ENCODE measurements at places on chromosomes 16 and 17.

DNA sequence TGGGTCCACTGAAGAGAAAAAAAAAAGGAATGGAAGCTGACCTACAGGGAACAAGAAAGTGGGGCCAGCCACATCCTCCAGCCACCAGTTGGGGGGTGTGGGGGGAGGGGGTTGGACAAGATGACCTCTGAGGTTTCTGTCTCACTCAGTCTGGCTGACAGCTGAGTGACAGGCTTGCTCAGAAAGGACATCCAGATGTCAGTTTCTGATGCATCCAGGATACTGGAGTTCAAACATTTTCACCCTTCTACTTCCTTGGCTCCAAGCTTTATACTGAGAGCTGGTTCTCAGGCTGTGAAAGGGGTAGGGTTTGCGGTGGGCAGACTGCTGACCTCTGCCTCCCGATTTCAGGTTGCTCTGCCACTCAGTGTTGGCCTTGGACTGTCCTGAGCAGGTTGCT is 2178.3 kb downstream of the TP53TG3F start:
- DNase-seq: no peak

- DNase-seq: peak; percentile 64
These were observed 2.3 kb downstream of the DLG4 start for GRCh38 chr17:7217113-7217987.

DNA sequence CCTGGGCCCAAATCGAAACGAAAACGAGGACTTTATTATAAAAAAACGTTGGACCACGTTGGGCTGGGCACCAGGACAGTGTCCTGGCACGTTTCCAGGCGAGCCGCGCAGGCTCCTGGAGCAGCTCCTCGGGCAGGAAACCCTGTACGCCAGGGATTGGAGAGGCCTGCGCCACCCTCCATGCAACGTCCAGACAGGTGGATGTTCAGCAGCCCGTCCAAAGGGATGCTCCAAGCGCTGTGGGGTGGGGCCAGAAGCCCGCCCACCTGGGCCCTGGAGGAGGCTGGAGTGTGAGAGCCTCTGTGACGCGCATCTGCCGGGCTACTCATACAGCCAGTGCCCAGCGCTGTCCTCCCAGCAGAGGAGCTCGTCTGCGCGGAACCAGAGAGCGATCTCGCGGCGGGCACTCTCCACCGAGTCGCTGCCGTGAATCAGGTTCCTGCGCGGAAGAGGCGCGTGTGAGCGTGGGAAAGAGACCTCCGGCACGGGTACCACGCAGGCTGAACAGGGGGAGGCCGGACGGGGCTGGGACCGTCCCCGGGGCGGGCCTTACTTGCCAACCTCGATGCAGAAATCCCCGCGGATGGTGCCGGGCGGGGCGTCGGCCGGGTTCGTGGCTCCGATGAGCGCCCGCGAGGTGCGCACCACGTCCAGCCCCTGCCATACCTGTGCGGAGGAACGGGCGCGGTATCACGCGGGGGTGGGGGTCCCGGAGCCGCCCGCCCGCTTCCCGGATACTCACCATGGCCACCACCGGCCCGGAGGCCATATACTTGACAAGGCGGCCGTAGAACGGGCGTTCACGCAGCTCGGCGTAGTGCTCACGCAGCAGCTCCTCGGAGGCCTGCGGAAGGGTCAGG is 785 bp downstream of the NME3 start:
- no peak for DNase-seq

DNA sequence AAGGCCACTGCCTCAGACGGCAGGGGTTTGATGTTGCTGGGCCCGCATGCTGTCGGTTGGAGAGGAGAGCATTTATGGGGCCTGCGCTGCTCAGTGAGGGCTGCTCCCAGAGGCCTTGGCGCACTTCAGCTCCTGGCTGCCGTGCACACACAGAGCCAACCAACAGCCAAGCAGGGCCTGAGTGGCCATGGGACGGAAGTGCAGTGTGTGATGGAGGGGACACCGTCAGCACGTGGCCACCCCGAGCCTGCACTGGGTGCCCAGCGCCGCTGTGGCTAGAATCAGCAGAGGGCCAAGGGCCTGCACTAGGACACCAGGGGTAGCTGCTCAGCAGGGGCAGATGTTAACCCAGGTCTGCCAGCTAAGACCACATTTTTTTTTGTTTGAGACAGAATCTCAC is 21.8 kb downstream of the KLHL36 start:
- DNase-seq: no peak

DNA sequence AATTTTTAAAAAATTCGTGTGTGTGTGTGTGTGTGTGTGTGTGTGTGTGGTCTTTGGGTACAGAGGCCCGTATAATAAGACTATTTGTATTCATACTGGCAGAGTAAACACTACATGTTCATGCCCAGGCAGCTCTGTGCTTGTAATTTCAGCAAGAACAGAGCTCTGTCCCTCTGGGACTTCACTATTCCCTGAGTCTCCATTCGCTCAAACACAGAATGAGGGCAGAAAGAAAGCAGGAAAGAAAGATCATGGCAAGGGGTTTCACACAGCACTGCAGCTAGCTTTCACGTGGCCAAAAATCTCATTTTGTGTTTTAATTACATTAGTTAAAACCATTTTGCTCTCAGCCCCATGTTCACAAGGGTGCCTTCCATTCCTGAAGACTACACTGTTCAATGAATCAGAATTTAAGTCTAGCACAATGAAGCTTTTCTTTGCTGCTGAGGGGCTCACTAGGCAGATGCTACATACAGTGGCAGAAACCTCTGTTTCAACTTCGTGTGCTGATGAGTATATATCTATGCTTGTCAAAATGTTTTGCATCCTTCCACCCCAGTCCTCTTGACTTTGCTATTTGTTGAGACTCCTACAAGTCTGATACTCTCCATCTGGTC is 198.4 kb upstream of the C17orf78 start:
- peak; percentile 14 for DNase-seq

DNA sequence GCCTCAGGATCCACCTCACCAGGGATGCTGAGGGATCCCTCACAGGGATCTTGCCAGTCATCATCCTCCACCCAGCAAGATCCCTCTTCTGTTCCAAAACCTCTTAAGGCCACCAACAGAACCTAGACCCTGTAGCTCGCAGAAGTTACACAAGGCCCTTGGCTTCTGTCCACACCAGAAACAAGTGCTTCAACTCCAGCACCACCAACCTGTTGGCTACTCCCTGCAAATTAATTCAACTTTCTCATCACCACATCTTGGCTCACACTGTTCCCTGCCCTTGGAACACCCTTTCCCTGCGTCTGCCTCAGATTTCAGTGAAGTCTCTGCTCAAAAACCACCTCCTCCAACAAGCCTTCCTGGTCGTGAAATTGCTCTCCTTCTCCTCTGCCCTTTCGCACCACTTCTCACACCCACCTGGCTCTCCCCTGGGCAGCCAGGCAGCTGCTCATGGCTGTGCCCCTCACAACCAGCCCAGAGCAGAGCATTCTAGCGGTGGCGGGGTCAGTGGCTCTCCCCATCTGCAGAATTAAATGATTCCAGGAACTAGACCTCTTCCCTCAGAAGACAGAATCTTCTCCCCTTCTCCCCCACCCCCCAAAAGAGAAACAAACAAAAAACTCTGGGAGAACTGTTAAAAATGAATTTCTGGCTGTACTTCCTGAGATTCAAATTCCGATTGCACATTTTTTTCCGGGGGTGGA is 1.8 kb downstream of the PLLP start:
- DNase-seq: no peak

GRCh38 chr17:64103391-64104364 is 26.3 kb downstream of the ERN1 start:
- peak; percentile 81 for DNase-seq

DNA sequence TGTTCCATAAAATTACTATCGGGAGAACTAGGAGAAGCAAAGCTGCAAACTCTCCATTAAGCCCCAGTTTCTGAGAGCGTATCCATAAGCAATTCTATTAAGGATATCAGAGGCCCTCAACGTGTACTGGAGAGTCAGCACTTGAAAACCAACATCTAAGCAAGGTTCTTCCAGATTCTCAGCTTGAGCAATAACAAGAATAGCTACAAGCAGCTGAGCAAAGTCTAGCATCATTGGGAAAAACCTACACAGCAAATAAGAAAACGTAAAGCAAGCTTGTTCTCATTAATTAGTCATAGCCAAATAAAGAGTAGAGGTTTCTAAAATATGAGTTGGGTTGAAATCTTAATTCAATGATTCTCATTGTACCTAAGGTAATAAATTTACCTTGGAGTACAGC is 26.9 kb upstream of the COX10 start:
- DNase-seq: no peak

DNA sequence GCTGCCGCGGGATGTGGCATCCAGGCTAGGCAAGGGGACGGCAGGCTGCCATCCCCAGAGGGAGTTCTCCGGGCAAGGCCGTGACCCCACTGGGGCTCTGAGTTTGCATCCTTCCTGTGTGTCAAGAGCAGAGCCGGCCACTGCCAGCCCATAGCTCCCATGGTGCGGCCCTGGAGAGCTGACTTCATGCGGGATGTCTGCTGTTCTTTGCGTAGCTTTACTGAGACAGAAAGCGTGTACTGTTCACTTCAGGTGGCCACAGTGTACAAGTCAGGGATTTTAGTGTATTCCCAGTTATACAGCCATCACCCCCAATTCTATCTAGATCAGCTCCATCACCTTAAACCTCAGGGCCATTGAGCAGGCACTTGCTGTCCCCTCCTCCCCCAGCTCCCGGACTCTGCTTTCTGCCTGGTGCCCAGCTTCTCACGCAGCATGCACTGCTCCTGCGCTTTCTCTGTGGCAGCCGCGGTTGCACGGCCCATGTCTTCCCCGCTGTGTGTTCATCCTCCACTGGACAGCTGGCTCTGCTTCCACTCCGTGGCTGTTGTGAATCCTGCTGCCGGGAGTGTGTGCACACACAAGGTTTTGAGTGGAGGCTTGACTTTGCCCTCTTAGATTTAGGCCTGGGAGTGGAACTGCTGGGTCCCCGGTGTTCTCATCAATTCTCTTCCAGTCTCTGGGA is 71.2 kb downstream of the KLHDC4 start:
- DNase-seq: no peak
